Stomach (tissue), 19 donors: ENCODE measurements at places on chromosomes 6 and 20. TPM values are rescaled to one million over a fixed set of nuclear protein-coding genes. Genes with fewer than 3 reads are reported as not detected.

- H3K36me3 ChIP-seq: no peaks in the 10 kb centered on the region
- H3K27me3 ChIP-seq: peaks cover 96% of the 10 kb centered on the region
- H3K27ac ChIP-seq: no peak overlapping the region
- peaks cover 10% of the 10 kb centered on the region for H3K4me1 ChIP-seq
These were observed 98.7 kb downstream of the TRIM27 start for GRCh38 chr6:28824793-28825731.

DNA sequence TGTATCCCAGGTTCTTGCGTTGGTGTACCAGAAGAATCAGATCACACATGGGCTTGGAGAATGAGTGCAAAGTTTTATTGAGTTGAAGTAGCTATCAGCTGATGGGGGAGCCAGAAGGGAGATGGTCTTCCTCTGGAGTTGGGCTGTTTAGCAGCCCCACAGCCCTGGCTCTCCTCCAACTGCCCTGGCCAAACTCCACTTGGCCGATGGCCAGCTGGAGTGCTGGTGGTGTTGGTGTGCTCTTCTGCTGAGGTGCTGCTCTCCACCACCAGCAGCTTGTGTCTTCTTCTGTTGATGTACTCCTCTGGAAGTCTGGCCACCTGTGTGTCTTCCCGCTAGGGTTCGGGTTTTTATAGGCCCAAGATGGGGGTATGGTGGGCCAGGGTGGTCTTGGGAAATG is 172.8 kb downstream of the TINAG start:
- no peaks in the 10 kb centered on the region for H3K4me1 ChIP-seq
- no peak overlapping the region for H3K4me3 ChIP-seq
- no peak overlapping the region for H3K27ac ChIP-seq
- no peaks in the 10 kb centered on the region for H3K36me3 ChIP-seq
- no peak for DNase-seq

GRCh38 chr6:150569161-150569560 is 30.5 kb upstream of the PLEKHG1 start:
- H3K27me3 ChIP-seq: peaks cover 13% of the 10 kb centered on the region
- no peak overlapping the region for H3K4me3 ChIP-seq
- H3K4me1 ChIP-seq: no peaks in the 10 kb centered on the region

DNA sequence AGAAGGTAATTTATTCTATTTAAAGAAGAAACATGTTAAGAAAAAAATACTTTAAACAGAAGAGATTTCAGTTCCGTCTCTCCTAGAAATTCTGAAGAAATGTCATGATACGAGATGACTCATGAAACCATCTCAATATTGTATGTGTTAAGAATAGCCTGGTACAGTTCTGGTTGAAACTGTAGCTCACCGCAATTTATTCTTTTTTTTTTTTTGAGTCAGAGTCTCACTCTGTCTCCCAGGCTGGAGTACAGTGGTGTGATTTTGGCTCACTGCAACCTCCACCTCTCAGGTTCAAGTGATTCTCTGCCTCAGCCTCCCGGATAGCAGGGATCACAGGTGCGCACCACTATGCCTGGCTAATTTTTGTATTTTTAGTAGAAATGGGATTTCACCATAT is 103.3 kb downstream of the ARHGAP18 start:
- no peaks in the 10 kb centered on the region for H3K4me1 ChIP-seq
- no peak overlapping the region for H3K27ac ChIP-seq
- H3K27me3 ChIP-seq: no peaks in the 10 kb centered on the region
- H3K36me3 ChIP-seq: peaks cover 54% of the 10 kb centered on the region

DNA sequence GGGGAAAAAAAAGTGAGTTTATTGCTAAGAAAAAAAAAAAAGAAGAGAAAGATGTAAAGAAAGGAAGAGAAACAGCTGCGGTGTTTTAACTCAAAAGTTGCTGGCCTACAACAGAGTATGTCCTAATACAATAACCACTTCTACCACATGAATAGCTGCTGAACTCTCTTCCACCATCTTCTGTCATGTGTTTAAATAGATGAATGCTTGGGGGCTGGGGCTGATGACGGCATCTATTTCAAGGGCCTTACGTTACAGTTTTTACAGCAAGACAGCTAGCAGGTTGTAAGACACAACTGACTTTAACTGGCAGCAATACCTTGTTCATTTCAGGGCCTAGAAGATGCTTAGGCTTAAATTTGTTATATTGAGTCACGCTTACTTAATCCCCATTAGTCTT is 50.4 kb downstream of the MAP3K7 start:
- H3K27me3 ChIP-seq: no peaks in the 10 kb centered on the region
- no peak for DNase-seq
- H3K36me3 ChIP-seq: peaks cover 52% of the 10 kb centered on the region

- DNase-seq: no peak
- H3K36me3 ChIP-seq: peaks cover 12% of the 10 kb centered on the region
- no peaks in the 10 kb centered on the region for H3K27me3 ChIP-seq
- peak overlapping the region; percentile 51 for H3K27ac ChIP-seq
- no peak overlapping the region for H3K4me3 ChIP-seq
- peaks cover 20% of the 10 kb centered on the region for H3K4me1 ChIP-seq
These were observed 49.9 kb upstream of the PBOV1 start for GRCh38 chr6:138267971-138268895.

GRCh38 chr6:38281126-38281525 is 358.6 kb downstream of the BTBD9 start:
- H3K4me3 ChIP-seq: no peak overlapping the region
- no peak for DNase-seq
- H3K36me3 ChIP-seq: no peaks in the 10 kb centered on the region
- H3K27ac ChIP-seq: no peak overlapping the region
- H3K27me3 ChIP-seq: no peaks in the 10 kb centered on the region

DNA sequence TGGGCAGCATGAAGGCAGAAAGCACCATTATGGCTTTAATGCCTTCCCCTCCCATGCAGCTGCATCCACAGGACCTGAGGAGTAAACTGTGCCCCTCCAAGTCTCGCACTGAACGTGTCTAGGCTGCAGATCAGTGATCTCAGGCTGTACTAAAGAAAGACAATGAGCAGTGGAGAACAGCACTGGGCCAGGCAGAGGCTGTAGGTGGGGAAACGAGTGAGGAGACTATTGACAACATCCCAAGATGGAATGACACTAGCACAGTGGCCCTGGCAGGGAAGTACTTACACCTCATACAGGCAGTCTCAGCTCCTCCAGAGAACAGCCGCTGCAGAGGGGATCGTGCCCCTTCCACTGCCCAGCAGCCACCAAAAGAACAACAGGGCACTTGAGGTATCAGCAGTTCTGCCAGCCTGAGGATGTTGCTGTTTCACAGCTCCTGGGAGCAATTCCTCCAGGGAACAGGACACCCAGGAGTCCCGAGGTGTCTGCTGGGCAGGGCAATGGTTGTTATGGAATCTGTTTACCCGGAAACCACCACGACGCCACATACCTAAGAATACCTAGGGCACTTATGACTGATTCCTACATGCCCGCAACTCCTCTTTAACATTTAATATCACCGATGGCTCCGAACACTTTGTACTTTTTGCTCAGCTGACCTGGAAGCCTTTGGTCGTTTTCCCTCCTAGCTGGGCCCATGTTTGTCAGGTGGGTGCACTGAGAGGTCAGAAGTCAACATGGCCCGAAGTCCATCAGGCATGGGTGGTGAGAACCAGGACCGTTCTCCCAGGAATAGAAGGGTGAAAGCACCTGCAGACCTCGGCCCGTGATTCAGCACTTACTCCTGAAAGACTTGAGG is 79.1 kb downstream of the SLC22A23 start:
- H3K27ac ChIP-seq: no peak overlapping the region
- peaks cover 58% of the 10 kb centered on the region for H3K4me1 ChIP-seq
- no peaks in the 10 kb centered on the region for H3K27me3 ChIP-seq
- DNase-seq: no peak
- H3K36me3 ChIP-seq: no peaks in the 10 kb centered on the region

GRCh38 chr20:9877932-9878495 is 39.1 kb upstream of the PAK5 start:
- no peak overlapping the region for H3K27ac ChIP-seq
- no peaks in the 10 kb centered on the region for H3K4me1 ChIP-seq
- no peaks in the 10 kb centered on the region for H3K27me3 ChIP-seq
- H3K4me3 ChIP-seq: no peak overlapping the region

GRCh38 chr6:128595544-128595943 is 75.1 kb upstream of the PTPRK start:
- H3K36me3 ChIP-seq: no peaks in the 10 kb centered on the region
- no peaks in the 10 kb centered on the region for H3K4me1 ChIP-seq
- no peaks in the 10 kb centered on the region for H3K27me3 ChIP-seq
- no peak for DNase-seq
- H3K4me3 ChIP-seq: no peak overlapping the region

- H3K4me1 ChIP-seq: peaks cover 38% of the 10 kb centered on the region
- DNase-seq: no peak
- no peaks in the 10 kb centered on the region for H3K27me3 ChIP-seq
These were observed 2.4 kb downstream of the BAK1 start for GRCh38 chr6:33577718-33578117.

GRCh38 chr6:143939364-143939763 is 68.7 kb downstream of the PLAGL1 start:
- no peaks in the 10 kb centered on the region for H3K27me3 ChIP-seq
- no peak overlapping the region for H3K4me3 ChIP-seq
- no peaks in the 10 kb centered on the region for H3K4me1 ChIP-seq
- H3K36me3 ChIP-seq: no peaks in the 10 kb centered on the region
- DNase-seq: no peak
- no peak overlapping the region for H3K27ac ChIP-seq

DNA sequence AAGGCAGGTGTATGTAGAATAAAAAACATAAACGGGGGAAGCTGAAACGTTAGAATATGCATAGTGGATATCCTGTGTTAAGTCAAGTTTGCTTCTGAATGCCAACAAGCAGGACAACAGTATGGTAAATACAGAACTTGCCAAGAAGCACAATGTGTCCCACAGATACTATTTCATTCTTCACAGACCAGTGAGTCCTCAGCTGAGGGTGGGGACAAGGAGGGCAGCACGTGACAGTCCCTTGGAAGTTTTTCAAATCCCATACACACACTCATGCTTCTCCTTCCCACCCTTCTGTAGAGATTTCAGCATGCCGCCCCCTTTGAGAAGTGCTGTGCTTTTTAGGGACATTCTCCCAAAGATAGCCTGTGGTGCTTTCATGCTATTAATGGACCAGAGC is 268.5 kb upstream of the ECI2 start:
- no peaks in the 10 kb centered on the region for H3K27me3 ChIP-seq
- no peaks in the 10 kb centered on the region for H3K36me3 ChIP-seq
- H3K4me1 ChIP-seq: peaks cover 34% of the 10 kb centered on the region
- DNase-seq: no peak
- peak overlapping the region; percentile 60 for H3K27ac ChIP-seq

- peaks cover 74% of the 10 kb centered on the region for H3K4me1 ChIP-seq
- no peaks in the 10 kb centered on the region for H3K36me3 ChIP-seq
- no peak overlapping the region for H3K4me3 ChIP-seq
- DNase-seq: no peak
- H3K27me3 ChIP-seq: no peaks in the 10 kb centered on the region
These were observed 15.0 kb downstream of the ACSS2 start for GRCh38 chr20:34891166-34892062.

- no peaks in the 10 kb centered on the region for H3K36me3 ChIP-seq
- H3K4me3 ChIP-seq: no peak overlapping the region
- no peaks in the 10 kb centered on the region for H3K27me3 ChIP-seq
- no peaks in the 10 kb centered on the region for H3K4me1 ChIP-seq
- DNase-seq: no peak
- no peak overlapping the region for H3K27ac ChIP-seq
These were observed 926.4 kb upstream of the SLC35B3 start for GRCh38 chr6:9361749-9362148.

DNA sequence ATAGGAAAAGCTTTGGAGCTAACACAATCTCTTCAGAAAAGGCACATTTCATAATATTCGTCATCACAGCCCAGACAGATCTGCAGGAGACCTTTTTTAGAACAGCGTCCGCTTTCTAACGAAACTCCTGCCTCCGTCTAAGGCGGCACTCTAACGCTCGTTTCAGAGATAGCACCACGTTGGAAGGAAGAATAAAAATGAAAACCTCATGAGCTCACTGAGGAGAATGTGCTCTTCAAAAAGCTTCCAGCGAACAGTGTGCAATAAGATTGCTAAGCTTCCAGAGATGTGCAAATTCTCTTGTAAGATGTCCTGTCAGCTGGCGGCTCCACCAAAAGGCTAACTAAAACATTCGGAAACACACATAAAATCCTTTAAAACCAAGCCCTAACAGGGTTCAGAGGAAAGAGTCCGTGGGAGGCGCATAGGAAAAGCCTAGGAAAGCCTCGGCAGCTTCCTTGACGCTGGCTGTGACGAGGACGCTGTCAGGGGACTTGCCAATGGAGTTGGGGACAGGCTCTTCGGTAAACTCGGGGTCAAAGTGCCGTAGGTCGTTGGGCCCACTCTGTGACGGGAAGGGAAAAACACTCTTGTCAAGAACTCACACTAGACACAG is 117.6 kb upstream of the SLC2A12 start:
- peaks cover 6% of the 10 kb centered on the region for H3K4me1 ChIP-seq
- peak overlapping the region; percentile 79 for H3K4me3 ChIP-seq
- no peaks in the 10 kb centered on the region for H3K27me3 ChIP-seq
- peaks cover 37% of the 10 kb centered on the region for H3K36me3 ChIP-seq
- DNase-seq: no peak

DNA sequence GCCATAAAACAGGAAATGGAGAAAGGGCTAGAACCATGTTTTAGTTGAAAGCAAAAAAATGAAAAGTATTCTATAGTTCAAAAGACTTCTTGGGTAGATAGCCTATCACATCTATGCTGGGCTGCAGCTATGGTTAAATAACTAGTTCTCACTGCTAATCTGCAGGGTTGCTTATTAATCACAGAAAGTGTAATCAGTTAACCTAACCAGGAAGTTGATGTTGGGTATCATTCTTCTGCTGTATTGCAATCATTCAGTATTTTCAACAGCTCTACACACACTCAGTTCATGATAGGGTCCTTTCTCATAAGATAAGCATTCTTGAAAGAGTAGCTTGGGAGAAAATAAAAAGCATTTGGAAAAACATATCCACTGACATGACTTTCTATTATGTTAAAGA is 135.2 kb upstream of the TCF21 start:
- H3K27ac ChIP-seq: no peak overlapping the region
- H3K4me3 ChIP-seq: no peak overlapping the region
- H3K36me3 ChIP-seq: no peaks in the 10 kb centered on the region
- no peaks in the 10 kb centered on the region for H3K4me1 ChIP-seq

DNA sequence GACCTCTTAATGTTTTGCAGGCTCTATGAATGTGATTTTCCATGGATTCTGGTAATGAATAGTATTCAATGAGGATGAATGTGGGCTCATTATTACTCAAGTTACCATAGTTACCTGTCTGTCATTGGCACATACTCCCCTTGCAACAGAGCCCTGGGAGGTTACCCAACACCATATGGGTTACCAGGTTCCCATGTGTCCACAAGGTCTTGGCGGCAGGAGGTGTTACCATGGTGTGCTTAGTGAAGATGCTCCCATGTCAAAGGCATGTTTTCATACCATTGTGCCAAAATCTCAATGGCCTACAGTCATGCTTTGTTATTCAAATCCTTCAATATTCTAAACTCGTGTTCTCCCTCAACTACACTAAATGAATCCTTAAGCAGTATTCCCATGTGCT is 232.5 kb downstream of the HDGFL1 start:
- no peaks in the 10 kb centered on the region for H3K27me3 ChIP-seq
- H3K36me3 ChIP-seq: no peaks in the 10 kb centered on the region
- H3K4me1 ChIP-seq: no peaks in the 10 kb centered on the region
- no peak overlapping the region for H3K4me3 ChIP-seq
- H3K27ac ChIP-seq: no peak overlapping the region

- H3K27me3 ChIP-seq: no peaks in the 10 kb centered on the region
- H3K27ac ChIP-seq: peak overlapping the region; percentile 97
These were observed 1.2 kb downstream of the FAM8A1 start for GRCh38 chr6:17601386-17601703.

The REPS1 gene
- 31.2 TPM for polyA plus RNA-seq

The CYP24A1 gene
- not detected for polyA plus RNA-seq

The MOCS3 gene
- 2.4 TPM for polyA plus RNA-seq

The GSTA3 gene
- 2.3 TPM for polyA plus RNA-seq

The CD24 gene
- 453 TPM for polyA plus RNA-seq

The CLVS2 gene
- polyA plus RNA-seq: not detected

The MTFR2 gene
- 2.0 TPM for polyA plus RNA-seq
